ENCODE measurements at places on chromosomes 4 and X.
A peak's percentile ranks its signal among the peaks of the same experiment; 100 is the strongest.

DNA sequence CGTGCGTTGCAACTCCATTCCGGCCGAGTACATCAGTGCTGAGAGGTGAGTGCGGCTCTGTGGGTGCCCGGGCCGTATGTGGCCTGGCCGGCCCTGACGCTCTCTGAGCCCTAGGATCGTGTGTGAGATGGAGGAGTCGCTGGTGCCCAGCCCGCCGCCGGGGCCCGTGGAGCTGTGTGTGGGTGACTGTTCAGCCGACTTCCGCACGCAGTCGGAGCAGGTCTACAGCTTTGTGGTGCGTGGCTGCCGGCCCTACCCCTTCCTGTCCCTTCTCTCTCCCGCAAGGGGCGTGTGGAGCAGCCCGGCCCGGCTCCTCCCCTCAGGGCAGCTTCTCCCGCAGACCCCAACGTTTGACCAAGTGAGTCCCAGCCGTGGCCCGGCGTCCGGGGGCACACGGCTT, 8.0 kb downstream of the PLXNA3 start:
- no peak for DNase-seq

DNA sequence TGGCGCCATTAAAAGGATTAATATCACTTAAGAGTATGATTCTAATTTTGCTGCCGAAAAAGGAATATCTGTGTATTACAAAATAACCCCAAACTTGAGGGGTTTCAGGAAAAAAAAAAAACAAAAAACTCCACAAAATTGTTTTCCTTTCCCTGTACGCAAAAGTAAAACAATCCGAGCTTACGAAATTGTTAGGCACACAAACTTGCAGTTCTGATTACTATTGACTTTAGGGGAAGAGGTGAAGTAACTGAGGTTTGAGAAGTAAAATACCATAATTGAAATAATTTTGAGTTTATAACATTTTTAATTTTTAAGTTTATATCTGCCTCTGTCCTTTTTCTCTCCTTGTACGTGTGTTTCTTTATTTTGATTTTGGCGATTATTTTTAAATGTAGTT, 64.8 kb downstream of the USP9X start:
- DNase-seq: no peak

DNA sequence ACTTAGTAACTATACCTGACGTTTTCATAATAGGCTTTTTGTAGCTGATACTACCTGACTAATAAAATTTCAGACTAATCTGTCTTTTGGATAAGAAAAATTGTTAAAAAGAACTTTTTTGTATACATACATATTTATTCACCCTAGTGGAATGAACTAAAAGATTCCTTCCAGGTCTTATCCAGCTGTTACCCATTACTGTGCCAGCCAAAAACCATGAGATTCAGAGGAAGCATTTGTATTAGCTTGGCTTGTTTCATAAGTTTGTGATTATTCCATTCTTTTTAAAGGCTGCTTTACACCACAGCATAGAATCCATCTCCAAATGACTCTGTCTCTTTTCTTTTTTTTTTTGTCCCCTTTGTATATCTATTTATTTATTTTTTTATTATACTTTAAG, 149.4 kb downstream of the FAT4 start:
- no peak for DNase-seq

DNA sequence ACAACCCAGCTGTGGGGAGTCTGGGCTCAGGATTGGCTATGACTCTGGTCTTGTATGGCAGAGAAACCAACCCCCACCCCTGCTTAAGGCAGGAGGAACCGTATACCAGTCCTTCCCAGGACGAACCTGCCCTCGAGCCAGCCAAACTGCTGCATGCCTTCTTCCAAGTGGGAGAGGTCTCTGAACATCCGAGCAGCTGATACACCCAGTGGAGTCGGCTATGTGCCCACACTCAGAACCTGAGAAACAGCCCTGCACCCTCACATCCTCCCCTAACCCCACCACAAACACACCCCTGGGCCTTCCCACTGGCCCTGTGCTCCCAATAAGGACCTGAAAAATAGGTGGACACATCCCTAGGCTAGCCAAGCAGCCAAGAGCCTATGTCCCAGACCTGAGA, 21.8 kb downstream of the C4orf33 start:
- DNase-seq: no peak

GRCh38 chr4:173264684-173265185, 69.4 kb downstream of the HMGB2 start:
- no peak for DNase-seq

GRCh38 chr4:16213121-16213520, 13.2 kb downstream of the TAPT1 start:
- DNase-seq: no peak

GRCh38 chr4:4430492-4431195, 43.7 kb downstream of the NSG1 start:
- DNase-seq: peak; percentile 75

DNA sequence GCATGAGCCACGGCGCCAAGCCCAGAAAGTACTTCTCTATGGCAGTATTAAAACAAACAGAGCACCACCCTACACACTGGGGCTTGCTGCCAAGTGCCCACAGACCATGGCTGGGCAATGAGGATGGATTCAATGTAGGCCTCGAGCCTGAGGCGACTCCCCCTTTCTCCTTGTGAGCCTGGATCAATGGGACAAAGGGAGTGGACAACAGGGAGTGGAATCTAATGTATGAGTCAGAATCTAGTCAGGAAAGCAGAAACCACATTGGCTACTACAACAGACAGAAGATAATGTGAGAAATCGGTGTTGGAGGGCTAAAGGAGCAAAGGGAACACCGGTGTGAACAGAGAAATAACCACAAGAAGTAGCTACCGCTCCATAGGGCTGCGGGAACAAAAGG, 37.7 kb upstream of the OCIAD2 start:
- DNase-seq: no peak

DNA sequence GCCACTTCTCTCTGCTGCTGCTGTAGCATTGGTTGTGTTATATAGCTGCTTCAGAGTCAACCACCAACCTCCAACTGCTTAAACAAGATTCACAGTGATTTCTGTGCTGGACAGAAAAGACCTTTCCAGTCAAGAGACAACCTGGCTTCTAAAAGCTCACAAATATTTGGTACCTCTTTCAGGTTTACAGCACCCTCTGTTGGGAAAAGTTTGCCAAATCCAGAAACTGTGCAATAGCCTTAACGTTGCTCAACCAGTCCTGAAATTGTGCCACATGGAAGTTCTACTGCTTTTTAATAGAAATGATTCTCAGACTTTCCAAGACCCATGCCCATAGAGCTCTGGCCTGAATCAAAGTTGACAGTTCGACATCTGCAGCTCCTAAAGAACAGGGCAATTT, 842.1 kb upstream of the HTR2C start:
- no peak for DNase-seq

DNA sequence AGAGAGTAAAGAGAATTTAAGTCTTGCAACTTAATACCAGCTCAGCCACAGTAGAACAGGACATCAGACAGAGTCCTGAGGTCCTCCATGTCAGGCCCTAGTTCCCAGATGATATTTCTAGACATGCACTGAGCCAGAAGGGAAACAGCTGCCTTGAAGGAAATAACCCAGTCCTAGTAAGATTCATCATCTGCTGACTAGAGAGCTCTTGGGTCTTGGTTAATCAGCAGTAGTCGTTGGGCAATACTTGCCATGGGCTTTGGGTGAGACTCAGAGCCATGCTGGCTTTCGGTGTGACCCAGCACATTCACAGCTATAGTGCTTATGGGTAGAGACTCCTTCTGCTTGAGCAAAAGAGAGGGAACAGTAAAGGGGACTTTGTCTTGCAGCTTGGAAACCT, 379.1 kb downstream of the AR start:
- no peak for DNase-seq

GRCh38 chrX:109856974-109857373, 123.9 kb upstream of the ACSL4 start:
- no peak for DNase-seq

All from HuH-7 (cell line).